ENCODE measurements at places on chromosomes 4 and X. TPM values are rescaled to one million over a fixed set of nuclear protein-coding genes. Genes with fewer than 3 reads are reported as not detected.

CXCL11 gene
- total RNA-seq: 0.24 TPM

ODAM gene
- total RNA-seq: not detected

- ATAC-seq: no peak
These were observed 149.7 kb downstream of the ANTXR2 start for GRCh38 chr4:79923281-79923680.

SPATA4 gene
- total RNA-seq: not detected

SRPX2 gene
- 18.9 TPM for total RNA-seq

GRCh38 chrX:63758011-63758410, 27.0 kb downstream of the ARHGEF9 start:
- no peak for ATAC-seq

DNA sequence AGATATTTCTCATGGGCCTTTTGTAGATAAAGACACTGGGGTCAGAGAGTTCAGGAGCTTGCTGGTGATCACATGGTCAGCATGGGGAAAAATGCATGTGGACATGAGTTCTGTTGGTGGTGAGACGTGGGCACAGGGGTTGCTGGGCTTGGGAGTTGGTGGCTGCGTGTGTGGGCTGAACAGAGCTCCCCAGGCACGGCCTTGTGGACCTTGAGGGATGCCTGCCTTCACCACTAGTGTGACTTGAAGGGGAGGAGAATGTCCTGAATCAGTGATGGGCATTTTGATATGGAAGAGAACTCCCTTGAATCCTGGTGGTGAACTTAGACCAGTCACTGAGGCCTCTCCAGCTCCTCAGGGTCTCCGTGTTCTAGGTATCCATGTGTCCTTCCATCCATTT, 8.9 kb downstream of the CD99 start:
- no peak for ATAC-seq

DNA sequence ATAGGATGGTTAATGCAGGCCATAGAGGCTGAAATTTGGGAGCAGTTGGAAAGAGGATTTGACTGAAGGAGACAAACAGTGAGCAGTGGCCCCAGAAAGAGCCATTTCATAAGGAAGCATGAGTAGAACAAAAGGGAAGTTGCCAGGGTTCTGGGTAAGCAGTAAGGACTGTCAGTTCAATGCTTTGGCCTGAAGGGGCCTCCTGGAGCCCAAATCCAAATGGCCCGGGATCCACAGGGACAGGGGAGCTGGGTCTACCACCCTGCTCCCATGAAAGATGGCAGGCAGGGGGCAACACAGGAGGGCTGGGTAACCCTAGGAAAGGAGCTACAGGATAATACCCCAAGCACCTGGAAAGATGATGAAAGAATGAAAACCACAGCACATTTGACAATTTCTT, 4.1 kb upstream of the INTS6L start:
- ATAC-seq: no peak

F11 gene
- total RNA-seq: not detected

DDX53 gene
- total RNA-seq: not detected

- peak; percentile 93 for ATAC-seq
These were observed 41.7 kb downstream of the BCORL1 start for GRCh38 chrX:130024127-130024526.

DNA sequence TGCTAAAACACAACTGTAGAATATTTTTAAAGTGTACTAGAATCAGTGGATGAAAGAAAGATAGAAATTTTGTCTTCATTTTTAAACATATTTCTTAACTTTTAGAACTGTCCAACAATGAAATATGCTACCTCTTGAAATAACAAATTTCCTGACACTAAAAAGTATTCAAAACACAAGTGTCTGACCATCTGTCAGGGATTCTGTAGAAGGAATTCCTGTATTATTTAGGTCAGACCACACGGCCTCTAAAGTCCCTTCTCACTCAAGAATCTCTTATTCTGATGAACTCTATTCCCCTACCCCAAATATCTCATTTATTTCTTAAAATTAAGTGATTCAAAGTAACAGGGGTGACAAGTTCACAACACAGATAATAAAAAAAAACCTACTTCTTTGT, 99.1 kb downstream of the MAML3 start:
- ATAC-seq: no peak

GRCh38 chr4:5609306-5610007, 98.9 kb downstream of the EVC2 start:
- ATAC-seq: no peak

MTTP gene
- total RNA-seq: not detected

GRCh38 chr4:6493658-6494304, 21.4 kb upstream of the PPP2R2C start:
- peak; percentile 93 for ATAC-seq

DNA sequence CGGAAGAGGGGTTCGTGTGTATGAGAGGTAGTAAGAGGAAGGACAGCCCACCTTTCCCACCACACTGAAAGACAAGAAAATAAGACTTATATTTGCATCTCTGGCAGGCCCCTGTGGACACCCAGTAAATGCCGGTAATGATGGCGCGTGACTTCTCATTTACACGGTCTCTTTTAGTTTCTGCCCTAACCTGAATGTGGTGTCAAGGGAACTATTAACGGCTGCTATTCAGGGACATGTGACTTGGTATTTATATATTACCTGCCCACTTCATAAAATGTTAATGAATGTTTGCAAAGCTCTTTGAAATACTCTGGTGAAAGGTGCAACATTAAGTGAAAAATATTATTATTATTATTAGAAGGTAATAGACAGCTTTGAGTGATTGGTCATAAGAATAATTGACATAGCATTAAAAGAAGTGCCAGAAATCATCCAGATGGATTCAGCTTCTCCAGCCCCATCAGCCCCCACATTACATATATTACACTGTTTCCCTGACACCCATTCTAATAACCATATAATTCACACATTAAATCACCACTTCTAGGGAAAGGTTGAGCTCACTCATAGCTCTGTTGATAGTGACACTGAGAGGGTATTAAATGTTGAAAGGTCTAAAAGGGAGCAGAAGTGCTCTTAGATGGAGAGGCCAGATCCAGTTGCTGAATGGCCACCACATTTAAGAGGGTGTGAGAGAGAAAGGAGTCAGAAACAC, 83.0 kb upstream of the BEND4 start:
- ATAC-seq: no peak

DNA sequence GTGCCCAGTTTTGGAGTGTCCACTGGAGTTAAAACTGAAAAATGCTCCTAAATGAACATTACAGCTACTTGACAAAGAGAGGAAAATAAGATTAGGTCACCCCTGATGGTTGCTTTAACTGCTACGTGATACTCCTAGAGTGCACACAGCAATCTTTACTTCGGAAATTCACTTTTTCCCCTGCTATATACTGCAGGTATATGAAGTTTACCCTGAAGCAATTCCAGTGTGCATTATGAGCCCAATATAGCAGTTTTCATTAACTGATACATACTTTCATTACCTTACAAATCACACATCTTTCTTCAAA, 773 bp upstream of the ZNF827 start:
- no peak for ATAC-seq

- ATAC-seq: peak; percentile 68
These were observed at the start of gene ABCG2 for GRCh38 chr4:88158489-88159228. Gene ABCG2 (minus strand): TSS chr4:88158639. CDS start chr4:88139995, 18,644 bp downstream.

GRIA3 gene
- 0.36 TPM for total RNA-seq

AKAP17A gene
- total RNA-seq: 13.0 TPM

DNA sequence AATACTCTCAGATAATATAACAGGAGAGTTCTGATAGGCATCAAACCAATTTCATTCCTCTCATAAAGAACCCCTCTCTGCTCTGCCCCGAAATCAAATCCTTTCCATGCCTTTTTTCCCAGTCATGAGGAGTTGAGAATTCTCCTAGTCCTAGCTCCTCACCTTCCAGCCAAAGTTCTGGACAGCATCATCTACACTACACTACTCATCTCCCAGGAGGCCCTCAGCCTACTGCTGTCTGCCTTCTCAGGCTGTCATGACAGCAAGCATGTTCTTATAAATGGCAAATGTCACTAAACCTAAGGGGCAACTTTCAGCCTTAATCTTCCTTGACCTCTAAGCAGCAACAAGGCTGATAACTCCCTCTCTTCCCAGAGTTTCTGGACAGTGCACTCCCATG, 26.6 kb downstream of the MAPK10 start:
- ATAC-seq: no peak

- no peak for ATAC-seq
These were observed 155.4 kb upstream of the FTHL17 start for GRCh38 chrX:31227250-31227649.

NDUFA1 gene
- 84.3 TPM for total RNA-seq

DNA sequence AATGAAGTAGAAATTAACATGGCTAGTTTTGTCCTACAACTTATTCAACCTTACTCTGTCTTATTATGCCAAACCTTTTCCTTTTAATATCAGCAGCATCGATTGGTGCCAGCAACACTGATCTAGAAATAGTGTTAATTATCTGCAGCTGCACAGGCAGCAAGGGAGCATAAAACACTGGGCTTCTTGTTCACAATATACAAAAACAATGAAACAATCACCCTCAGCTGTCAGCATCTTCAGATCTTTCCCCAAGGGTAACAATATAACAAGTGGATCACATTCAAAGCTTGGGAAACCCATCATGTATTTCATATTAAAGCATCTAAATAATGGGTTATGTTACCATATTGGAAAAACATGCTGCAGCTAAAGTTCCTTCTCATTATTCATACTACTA, 238.1 kb downstream of the SPOCK3 start:
- no peak for ATAC-seq

- no peak for ATAC-seq
These were observed 54.4 kb downstream of the CXCL1 start for GRCh38 chr4:73923631-73923937.

- ATAC-seq: no peak
These were observed 169.4 kb downstream of the RNF150 start for GRCh38 chr4:140963883-140964282.

- no peak for ATAC-seq
These were observed 224.7 kb upstream of the PPP1R2C start for GRCh38 chrX:43002526-43003203.
